ENCODE measurements at places on chromosomes 6 and 20.

DNA sequence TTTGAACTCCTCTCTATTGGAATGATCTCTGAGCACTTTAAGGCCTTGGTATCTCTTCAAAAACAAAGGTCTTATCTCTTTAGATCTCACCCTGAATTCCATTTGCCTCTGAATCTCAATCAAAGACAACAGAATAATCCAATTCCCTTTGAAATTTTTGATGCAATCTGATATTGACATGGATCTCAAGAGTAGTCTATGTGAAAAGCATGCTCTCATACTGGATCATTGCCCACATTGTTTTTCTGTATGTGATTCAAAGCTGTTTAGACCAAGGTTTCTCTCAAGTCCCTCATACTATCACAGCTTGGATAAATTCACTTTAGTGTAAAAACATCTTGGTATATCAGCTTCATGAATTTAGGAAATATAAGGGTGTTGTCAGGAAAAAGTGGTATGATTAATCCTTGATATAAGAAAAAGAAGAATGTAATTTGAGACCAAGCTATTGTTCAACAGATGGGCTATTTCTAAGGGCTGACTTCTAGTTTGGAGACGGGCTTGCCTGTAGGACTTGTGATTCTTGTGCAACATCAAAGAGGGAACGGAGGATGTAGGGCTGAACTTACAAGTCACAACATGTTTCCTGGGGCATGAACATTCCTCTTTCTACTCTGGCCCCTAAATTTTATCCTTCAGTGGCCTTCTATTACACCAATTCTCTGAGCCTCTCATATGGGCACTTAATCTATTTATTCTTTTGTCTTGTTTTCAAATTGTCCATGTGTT, 77.9 kb upstream of the CITED2 start:
- peak; percentile 49 for DNase-seq

GRCh38 chr6:135493218-135493961, 4.2 kb downstream of the AHI1 start:
- DNase-seq: no peak

- no peak for DNase-seq
Observed at GRCh38 chr20:13337090-13337784, 116.2 kb downstream of the ISM1 start.

DNA sequence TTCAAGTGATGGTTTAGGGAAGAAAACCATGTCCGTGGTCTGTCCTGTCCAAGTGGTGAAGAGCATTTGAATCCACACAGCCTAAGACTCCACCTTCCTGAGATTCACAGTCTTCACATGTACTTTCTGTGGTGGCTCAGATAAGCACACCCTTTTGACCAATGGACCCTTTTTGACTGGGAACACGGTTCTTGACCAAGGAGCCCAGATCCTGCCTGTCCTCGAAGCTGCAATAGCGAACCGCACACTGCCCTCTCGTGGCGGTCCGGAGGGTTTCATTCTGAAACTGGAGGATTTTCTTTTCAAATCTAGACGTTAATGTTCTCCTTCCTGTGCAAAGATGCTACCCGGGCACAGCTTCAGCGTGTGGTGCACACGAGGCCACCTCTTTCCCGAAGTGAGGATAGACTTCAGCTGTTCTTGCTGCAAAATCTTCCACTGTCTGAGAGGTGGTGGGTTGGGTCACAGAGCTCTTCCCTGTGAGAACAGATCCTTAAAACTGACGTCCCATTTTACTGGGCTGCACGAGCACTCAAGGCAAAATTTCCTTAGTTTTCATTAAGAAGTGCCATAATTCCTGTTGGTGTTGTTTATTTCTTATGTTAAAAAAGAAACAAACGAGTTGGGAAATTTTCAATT, 90.5 kb downstream of the SYNJ2 start:
- DNase-seq: peak; percentile 72

DNA sequence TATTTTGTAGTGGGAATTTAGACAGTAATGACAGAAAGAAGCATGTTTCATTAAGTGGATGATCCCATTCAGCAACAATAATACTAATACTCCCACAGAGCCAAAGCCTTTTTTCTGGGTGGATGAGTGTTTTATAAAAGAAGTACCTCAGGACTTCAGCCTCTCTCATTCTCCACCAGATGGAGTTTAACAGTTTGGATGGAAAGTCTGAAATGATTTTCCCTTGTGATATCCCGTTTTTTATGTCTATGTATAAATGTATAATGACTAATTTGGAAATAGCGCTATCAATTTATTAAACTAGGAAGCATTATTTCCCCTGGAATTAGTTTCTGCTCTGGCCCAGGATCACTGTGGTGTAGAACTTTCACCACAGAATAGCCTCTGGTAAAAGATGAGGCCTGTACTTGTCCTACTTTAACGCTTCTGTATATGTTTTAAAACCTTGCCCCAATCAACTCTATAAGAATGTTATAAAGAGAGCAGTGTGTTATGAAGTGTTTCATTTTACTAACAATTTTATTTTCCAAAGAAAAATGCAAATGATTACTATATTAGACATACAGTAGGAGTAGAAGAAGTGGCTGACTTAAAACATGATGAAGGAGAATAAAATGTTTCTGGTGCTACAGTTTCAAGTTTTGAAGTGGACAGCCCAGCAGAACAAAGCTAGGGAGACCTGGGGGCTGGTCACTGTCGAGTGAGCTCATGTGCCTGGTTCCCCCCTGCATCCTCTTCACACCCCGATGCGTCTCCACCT, 135.6 kb downstream of the HIVEP1 start:
- no peak for DNase-seq

DNA sequence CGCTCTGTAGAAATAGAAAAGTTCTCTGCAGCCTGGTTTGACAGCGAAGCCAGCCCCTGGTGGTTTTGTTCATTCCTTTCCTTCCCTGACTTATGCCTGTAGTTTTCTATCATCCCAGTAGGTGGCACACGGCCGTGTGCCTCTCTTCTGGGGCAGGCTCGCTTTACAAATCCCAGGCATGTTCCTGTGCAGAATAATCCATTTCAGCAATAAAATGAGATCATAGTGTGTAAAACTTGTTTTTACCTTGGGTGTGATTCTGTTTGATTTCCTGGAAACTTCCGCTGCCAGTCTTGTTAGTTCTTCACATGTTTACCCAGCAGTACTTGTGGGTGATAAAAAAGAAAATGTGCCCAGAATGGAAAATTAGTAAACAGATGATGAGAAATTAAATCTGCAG, 7.4 kb upstream of the INSM1 start:
- DNase-seq: peak; percentile 81

DNA sequence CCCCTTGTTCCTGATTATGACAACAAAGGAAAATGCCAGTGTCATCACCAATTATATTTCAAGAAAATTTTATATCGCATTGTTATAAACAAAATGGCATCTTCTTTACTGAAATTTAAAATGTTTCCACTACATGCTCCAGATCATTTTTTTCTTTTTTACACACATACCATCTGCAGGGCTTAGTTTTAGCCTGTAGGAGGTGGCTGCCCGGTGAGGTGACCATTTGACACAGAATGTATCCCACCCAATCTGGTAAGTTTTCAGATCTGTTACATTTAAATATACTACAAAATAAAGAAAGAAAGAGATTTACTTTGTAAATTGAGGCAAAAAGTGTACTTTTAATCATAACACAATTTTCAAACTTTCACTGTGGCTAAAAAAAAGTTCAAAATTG, 81.8 kb downstream of the COL12A1 start:
- DNase-seq: no peak

GRCh38 chr6:146357578-146358430, 185.8 kb upstream of the RAB32 start:
- DNase-seq: peak; percentile 63
